ENCODE measurements at places on chromosomes 4 and X. TPM values are rescaled to one million over a fixed set of nuclear protein-coding genes. Genes with fewer than 3 reads are reported as not detected.

GRCh38 chrX:149198980-149199732 is 305.9 kb downstream of the IDS start:
- no peak for DNase-seq

ASB12 gene
- not detected for total RNA-seq

DNA sequence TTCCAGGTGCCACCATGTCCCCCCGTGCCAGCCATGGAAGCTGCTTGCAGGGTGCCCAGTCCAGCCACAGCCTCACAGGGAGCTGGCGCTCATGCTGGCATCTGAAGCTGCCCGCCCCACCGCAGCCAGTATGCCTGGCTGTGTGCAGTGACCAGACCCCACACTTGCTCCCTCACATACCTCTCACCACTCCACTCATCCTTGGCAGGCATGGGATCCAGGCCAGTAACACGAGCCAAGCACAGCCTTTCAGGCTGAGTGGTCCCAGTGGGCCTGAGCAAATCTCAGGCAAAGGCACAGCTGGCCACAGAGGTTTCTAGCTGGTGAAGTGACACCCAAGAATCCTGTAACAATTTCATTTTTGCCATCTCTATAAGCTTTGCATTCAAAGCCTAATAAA is 48.4 kb upstream of the SEC24B start:
- no peak for DNase-seq

DNA sequence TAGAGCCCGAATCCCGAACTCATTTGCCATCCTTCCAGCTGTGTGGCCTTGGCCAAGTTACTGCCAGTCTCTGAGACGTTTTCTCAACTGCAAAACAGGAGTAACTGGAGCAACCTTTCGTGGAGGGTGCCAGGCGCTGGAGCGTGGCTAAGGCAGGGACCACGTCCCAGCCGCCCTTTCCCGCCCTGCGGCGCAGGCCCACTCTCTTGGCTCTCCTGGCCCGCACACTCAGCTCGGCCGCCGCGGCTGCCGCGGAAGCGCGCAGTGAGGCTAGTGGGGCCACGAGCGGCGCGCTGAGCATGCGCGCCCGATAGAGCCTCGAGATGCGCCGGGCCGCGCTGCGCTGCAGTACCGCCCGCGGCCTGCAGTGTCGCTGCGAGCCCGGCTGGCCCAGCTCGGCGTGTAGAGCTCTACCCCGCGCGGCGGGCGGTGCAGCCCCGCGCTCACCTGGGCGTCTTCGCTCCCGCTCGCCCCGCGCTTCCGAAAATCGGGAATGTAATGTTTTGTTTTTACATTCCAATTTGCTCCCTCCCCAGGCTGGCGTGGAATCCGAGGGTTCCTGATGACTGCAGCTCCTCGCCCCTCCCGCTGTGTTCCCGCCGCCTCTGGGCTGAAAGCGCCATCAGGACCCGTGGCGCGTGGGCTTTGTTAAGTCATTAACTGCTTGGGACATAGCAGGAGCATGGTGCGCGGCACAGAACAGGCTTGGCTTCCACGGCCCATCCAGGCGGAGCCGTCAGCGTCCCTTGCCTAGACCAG is 4.0 kb upstream of the ZNF518B start:
- no peak for DNase-seq

DNA sequence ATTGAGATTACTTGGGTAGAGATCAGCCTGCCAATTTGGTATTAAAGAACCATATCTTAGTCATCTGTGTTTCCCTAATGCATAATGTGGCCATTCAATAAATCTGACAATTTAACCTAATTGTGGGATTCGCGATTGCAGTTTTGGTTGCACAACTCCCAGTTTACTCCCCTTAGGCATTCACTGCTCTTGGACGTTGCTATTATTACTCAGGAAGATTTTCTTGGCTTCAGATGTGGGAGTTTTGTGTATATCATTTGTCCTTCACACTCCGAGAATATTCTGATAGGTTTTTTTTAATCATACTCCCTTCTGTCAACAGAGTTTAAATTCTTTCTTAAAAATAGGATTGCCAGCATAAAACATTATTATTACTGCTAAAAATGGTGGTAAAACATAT is 22.0 kb upstream of the TRPC3 start:
- no peak for DNase-seq

DNA sequence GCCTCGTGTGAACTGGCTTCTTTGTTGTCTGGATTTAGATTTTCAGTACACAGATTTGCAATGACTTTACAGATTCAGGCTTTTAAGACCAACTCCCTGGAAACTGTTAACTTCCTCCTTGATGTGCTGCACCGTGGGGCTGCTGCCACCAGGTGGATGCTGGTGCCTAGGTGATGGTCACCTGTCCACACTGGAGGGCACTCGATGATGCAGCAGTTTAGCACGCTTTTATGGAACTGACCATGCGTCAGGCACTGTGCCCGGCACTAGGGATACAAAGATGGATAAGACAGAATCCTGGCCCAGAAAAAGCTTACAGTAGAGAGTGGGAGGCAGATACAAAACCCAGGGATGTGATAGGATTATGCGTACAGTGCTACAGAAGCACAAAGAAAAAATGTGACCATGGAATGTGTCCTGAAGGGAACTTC is 180.7 kb downstream of the CEP135 start:
- DNase-seq, result no peak

GRCh38 chrX:11430271-11430670 is 137.1 kb downstream of the AMELX start:
- DNase-seq, result no peak

- DNase-seq, result no peak
Observed at GRCh38 chr4:37973441-37973840, 13.2 kb downstream of the PTTG2 start.

CTSO gene
- 11.9 TPM for total RNA-seq

TSPAN5 gene
- total RNA-seq, result 20.5 TPM

- no peak for DNase-seq
Observed at GRCh38 chr4:115454228-115454627, 340.8 kb upstream of the NDST4 start.

DNA sequence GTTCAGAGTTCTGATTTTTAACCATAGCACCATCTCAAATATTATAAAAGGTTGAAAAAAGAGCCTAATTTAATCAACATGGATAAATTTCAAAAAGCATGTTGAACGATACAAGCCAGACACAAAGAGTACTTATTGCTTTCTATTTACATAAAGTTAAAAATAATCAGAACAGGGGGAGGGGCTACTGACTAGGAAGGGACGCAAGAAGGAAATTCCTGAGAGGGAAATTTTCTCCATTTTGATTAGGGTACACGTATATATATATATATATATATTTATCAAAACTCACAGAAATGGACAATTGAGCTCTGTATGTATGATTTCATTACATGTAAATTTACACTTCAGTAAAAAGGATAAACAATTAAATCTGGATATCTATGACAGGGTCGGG is 482 bp upstream of the MBTPS2 start:
- no peak for DNase-seq

DNA sequence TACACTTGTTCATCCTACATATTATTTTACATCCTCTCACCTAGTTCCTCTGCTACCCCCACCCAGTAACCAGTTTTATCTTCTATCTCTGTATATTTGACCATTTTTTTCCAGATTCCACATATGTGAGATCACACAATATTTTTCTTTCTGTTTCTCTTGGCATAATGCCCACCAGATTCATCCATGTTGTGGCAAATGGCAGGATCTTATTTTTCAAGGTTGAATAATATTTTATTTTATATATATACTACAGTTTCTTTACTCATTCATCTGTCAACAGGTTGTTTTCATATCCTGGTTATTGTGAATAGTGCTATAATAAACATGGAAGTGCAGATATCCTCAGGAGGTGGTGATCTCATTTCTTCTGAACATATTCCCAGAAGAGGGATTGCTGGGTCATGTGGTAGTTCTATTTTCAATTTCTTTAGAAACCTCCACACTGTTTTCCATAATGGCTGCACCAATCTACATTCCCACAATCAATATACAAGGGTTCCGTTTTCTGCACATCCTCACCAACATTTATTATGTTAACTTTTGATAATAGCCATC is 48.2 kb downstream of the THAP9 start:
- no peak for DNase-seq

GRCh38 chr4:173415885-173416653 is 17.2 kb upstream of the SCRG1 start:
- no peak for DNase-seq

- no peak for DNase-seq
Observed at GRCh38 chrX:155715141-155715540, 102.4 kb upstream of the TMLHE start.

DNA sequence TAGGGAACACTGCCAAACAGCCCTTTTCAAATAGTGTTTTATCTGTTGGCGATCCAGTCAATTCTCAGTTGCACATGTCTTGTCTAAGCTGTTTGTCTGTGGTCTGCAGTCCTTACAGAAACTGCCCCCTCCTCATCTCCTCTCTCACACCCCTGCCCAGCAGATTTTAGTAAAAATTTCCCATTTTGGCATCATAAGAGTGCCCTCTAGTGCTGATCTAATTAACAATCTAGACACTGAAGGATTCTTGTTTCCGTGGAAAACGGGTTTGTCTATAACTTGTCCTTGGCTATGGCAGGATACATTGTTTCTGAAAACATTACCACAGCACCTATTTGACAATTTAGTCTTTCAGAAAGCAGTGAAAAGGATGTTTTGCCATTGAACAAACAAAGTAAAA is 227.2 kb upstream of the MBNL3 start:
- DNase-seq, result no peak

AFM gene
- total RNA-seq, result not detected

DNA sequence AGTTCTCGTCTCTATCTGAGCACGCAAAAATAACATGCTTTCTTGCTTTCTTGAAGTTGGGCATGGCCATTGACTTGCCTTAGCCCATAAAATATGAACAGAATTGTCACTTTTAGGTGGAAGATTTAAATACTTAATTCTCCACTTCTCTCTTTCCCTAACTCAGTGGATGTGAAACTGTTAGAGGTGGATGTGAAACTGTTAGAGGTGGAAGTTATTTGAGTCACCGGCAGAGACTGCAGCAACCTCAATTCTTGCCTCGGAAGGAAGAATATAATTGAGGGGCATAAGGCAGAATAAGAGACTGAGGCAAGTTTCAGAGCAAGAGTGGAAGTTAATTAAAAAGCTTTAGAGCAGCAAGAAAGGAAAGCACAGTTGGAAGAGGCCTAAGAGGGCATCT is 2.8 kb upstream of the PARM1 start:
- DNase-seq, result no peak

DNA sequence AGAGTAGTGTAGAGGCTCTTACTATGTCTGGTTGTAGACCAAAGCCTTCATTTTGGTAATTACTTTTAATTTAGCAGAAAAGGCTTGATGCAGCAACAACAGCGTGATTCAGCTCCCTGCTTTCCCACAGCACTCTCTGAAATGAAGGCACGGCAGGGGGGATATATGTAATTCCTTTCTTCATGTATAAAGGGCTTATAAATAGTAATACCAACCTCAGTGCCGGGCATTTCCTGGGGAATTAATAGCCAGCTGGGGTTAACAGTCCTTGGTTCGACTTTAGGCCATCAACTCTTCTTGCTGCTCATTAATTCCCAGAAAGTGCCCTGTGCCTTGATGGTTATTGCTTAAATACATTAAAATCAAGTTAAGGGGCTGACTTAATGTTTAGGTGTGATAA is 669.0 kb downstream of the ZNF674 start:
- DNase-seq, result no peak

DNA sequence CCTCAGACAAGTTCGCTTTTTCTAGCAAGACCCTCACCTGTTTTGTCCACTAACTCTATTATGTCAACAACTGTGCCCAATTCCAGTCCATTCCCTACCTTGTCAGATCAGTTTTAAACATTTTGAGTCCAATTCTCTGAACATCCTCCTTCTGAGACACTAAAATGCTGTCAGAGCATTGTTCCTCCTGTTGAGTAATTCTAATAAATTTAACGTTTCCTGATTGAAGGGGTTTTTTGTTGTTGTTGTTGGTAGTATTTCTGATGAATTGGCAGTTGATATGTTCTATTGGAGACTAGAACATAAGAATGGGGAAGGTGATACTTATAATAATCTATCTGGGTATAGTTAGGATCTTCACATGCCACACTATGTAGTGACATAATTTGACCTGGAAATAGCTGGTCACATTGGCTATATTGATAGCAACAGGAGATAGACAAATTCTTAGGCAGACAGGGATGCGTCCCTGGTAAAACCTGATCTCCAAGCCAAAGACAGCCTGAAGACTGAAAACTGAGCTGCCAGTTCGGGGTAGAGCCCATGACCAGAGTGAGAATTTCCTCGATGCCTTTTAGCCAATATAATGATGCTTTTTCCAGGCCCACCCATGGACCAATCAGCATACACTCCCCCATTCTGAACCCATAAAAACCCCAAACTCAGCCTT is 12.4 kb upstream of the CXCL2 start:
- DNase-seq, result no peak

DNA sequence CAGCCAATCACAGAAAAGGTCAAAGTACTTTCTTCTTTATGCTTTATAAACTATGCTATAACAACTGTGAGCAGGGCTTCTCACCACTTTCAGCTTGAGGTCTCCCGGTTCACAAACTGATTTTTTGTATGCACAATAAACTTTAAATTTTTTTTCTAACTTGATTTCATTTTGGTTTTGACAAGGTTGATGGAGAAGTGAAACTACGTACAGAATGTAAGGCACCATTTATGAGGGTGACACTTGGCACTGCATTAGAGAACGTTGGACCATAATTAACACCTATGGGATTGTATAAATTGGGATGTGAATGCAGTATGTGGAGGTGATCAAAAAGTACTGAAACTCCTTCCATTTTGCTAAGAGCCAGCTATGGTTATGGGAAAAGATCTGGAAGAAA is 857.9 kb upstream of the HTR2C start:
- no peak for DNase-seq
